Testis (tissue), 5 donors: ENCODE measurements at places on chromosomes 5 and 9.

- DNase-seq = no peak
Measured at GRCh38 chr5:35357973-35358372, 127.7 kb upstream of the PRLR start.

DNA sequence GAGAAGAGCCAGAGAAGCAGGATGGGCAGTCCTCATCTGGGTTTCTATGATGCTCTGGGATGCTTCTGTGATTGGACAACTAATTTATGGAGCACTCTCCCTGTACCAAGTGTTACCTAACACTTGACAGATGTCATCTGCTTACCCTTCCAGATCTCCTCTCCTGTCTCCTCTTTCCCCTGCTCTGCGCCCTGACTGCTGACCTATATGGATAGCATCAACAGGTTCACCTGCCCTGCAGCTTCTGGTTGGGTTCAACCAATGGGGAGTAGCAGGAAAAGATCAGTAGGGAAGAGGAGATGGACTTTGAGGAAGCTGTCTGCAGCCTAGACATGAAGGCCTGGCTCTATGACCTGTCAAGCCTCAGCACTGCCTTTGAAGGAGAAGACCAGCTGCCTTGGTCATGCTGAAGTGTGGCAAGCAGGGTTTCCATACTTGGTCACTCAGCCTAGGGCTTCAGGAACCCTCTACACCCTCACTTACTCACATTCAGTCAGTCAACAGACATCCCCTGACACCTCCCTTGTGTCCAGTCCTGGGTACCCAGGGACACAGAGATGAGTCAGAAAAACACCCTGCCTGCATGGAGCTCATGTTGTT is 11.3 kb upstream of the P4HA2 start:
- DNase-seq = no peak

DNA sequence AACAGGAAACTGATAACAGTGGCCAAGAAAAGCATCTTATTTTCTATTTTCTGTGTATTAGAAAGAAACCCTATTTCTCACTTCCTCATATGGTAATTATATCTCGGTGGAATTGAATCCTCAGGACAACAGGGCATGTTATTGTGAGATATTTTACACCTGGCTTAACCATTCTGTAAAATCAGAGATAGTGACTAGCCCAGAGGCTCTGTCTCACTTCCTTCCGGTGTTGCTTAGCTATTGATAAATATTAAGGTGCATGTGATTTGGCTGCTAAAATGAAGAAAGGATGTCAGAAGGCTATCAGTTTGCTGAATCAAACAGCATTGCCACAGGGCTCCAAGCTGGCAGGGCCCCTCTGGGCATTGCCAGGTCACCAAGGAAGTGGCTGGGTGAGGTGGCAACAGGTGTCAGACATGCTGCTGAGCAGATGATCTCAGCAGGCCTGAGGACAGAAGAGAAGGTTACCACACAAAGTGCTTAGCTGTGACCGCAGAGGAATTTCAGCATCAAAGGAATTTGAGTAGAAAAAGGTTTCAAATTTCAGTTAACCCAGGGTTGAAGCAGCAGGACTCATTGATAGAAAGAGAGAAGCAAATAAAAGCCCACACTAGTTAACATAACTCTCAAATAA is 330.7 kb downstream of the PDE4D start:
- DNase-seq = no peak

GRCh38 chr9:127177231-127177630 is 54.8 kb upstream of the ANGPTL2 start:
- no peak for DNase-seq

DNA sequence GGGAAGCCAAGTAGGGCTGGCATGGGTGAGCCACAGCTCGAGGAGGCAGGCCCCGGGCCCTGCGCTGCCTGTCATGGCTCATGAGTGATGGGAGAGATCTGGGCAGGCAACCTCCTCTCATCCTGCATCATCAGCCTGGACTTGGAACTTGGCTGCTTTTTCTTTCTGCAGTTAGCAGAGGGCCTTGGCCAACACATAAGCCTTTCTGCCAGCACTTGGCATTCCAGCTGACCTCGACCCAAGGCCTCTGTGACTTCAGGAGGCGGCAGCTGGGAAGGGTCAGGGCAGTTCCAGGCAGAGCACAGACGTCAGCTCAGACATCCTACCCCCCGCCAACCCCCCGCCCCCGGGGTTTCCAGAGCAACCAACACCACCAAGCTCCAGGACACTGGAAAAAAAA is 7.6 kb downstream of the S1PR3 start:
- peak; percentile 76 for DNase-seq

- peak; percentile 84 for DNase-seq
Measured at GRCh38 chr5:74616236-74617146, 24.0 kb downstream of the ENC1 start.

- no peak for DNase-seq
Measured at GRCh38 chr5:77867194-77867691, 91.1 kb upstream of the TBCA start.

DNA sequence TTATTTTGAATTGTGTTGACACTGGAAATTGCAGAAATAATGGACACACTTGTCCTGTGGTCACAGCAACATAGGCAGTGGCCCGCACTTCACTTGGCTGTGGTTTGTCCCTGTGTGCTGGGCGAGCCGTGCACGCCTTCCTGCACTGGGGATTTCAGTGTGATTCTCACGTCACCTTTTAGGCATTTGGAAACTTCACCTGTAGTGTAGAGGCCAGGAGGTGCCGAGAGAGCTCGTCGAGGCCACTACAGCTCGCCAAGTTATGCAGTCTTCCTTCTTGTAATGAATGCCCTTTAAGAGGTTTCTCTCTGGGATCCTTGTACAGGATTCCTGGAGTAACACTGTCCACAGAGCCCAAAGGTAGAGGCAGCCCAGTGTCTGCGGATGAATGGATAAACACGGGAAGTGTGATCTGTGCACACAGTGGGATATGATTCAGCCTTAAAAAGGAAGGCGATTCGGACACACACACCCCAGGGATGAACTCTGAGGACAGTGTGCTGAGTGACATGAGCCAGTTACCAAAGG is 14.7 kb downstream of the TRAF2 start:
- no peak for DNase-seq

- DNase-seq = peak; percentile 31
Measured at GRCh38 chr5:77851176-77852067, 75.3 kb upstream of the TBCA start.

DNA sequence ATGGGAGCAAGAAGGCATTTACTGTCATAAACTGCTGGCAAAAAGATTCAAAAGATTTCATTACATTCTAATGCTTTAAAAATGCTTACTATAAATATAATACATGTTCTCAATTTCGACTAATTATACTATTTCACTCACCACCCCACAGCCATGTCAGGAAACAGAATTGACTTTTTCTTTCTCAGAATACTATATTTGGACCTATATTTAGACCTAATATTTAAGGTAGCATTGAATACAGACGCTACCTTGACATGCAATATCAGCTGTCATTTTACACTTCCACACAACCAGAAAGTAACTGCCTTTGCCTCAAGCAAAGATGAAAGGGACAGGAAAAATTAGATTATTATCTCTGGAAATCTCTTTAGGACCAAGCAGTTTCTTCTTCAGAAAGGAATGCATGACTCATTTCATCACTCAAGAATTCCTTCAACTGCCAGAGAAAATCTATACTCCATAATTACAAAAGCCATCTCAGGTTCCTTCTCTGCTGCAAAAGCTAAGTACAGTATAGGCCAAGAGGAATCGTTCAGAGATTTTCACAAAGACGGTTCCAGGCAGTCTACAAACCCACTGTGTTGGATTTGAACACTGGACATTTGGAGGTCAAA is 11.8 kb upstream of the UBE2QL1 start:
- DNase-seq = no peak

DNA sequence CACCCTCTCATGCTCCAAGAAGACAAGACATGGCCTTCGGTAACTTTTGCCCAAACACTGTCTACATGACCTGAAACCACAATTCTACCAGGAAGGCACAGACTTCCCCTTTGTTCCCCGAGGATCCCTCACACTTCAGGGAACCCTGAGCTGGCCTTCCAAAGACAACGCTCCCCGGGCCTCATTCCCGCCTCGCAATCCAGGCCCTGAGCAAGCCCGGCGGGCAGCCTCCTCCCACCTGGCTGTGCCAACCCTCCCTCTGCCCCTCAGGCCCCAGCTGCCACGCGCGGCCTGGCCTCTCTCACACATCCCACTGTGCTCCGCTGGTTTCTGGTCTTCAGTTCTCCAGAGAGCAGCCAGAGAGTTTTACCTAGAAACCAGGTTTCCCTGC is 7.3 kb downstream of the QSOX2 start:
- no peak for DNase-seq

- no peak for DNase-seq
Measured at GRCh38 chr9:27701016-27701415, 127.7 kb upstream of the C9orf72 start.

DNA sequence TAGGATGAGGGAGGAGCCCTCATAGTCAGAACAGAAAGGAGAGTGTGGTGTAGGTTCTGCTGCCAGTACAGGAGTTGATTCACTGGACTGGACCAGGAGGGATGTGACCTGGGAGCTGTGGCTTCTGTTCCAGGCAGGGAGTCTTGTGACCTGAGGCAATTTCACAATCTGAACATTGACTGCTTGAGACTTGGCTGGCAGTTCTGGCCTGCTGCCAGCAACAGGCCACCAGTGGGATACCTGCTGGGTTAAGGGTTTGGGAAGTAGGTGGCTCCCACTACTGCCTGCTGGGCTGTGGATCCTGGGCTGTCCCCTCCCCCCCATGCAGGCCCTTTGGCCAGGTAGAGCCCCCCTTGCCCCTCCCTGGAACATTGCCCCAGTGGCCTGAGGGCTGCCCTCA is 268.6 kb upstream of the ARRDC3 start:
- DNase-seq = no peak

DNA sequence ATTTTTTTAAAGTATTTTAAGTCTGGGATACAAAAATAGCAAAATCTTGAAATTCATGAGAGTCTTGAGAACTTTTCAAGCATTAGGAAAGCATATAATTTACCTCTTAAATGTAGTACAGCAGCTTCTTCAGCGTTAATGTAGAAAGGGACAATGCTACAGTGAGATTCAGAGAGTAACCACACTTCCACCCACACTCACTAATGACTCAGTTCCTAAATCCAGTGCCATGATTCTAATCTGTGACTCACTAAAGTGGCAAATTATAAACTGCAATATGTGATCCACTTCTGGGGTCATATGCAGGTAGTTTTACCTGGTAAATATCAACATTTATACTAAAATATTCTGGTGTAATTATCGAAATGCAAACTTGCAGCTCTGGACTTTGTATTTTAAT is 434.5 kb upstream of the TUSC1 start:
- no peak for DNase-seq

- DNase-seq = no peak
Measured at GRCh38 chr5:143708672-143709071, 103.3 kb upstream of the HMHB1 start.

DNA sequence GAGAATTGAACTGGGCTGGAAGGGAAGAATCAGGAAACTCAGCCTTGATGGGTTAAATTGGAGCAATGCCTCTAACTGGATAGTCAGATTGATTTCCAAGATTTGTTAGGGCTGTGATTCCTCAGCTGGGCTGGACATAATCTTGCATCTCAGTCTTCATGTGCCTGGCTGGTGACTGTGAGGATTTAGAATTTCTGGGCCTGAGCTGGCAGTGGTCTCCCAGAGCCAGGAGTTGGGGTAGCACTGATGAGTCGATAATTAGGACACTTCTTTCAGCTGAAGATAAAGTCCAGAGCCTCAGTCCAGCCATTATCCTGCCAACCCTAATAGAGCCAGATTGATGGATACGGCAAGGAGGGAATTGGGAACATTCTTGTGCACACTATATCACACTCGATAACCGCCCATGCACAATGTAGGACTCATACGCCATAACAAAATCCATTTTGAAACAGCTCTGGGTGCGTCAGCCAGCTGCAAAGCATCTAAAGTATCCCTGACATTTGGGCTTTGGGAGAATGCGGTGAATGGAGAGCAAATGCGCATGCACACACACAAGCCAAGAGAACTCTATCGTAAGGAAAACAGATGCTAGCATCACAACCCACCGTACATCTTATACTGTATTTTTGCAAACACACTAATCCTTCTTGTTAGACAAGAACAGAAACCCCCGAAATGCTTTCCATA is 405.1 kb upstream of the KLF4 start:
- DNase-seq = no peak

- DNase-seq = no peak
Measured at GRCh38 chr5:159185773-159186172, 23.6 kb downstream of the RNF145 start.

GRCh38 chr5:174828804-174829510 is 104.6 kb downstream of the MSX2 start:
- DNase-seq = no peak

GRCh38 chr5:59790376-59790775 is 103.2 kb downstream of the PDE4D start:
- no peak for DNase-seq

DNA sequence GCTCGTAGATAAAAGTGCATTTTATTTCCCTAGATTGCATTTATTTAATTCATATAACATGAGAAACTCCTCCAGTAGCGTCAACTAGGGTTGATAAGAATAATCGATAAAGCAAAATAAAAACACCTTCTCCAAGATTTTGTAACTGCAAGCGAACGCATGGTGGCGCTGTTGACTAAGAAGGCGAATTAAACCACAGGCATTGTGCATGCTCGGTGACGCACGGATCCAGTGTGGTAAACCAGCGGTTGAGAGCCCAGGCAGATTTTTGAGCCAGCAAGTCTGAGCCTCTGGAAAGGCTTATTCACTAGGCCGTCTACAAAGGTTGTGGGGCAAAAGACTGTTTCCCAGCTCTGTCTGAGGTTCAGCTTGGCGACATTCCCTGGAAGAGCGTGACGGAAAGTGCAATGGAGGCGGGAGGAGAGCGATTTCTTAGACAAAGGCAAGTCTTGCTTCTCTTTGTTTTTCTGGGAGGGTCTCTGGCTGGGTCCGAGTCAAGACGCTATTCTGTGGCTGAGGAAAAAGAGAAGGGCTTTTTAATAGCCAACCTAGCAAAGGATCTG is at the start of gene PCDHB3:
Gene PCDHB3, plus strand, starts transcription at position 231 of the 563 bp plus-strand sequence. Its CDS starts 177 bp downstream, at position 408.
- DNase-seq = peak; percentile 84

DNA sequence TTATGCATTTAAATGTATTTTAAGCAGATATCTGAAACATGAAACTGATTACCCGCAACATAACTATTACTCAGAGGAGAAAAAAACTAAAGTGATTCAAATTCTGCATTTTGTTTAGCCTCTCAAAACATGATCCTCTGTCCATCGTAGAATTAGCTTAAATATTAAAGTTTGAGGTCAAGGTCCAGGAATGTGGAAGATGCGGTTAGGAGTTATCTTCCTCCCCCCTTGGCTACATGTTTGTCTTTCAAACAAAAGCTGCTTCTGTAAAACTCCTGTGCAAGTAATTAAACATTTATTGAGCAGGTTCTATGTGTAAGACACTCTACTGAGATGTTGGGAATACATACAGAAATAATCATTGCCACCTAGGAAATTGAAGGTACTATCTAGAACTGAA is 175.0 kb upstream of the ISL1 start:
- no peak for DNase-seq
